ENCODE measurements at places on chromosomes 5 and 9.

GRCh38 chr9:19136129-19136528 lies 8.8 kb upstream of the PLIN2 start:
- no peak for DNase-seq

- DNase-seq, result no peak
These were observed 1.9 kb upstream of the DMRT2 start for GRCh38 chr9:1048231-1048619.

DNA sequence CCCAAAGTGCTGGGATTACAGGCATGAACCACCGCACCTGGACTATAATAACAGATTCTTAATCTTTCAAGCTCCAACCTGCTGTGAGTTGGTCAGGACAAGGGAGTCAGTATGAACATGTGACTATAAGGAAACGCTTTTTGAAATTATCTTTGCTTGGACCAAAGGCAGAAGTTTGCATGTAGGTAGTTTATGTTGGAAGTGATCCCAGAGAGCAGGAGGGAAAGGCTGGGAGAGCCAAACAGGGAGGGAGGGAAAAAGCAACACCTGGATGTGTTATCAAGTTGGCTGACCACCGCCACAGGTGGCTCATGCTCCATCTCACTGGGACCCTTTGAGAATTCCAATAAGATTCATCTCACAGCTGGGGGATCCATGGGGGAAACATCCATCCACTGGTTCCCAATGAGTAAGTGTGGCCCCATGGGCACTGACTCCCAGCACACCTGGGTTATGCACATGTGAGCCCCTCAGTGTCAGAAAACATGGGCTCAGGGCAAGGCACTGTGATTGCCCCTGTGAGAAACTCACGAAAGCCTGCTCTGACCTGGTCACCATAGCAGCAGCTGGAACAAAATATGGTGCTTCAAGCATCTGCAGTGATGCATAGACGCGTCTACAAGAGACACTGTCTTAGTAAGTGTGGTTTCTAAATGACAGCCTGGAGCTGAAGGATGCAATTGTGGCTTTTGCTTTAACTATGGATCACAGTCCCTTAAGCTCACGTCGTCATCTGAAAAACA lies 62.1 kb downstream of the ARSB start:
- no peak for DNase-seq

DNA sequence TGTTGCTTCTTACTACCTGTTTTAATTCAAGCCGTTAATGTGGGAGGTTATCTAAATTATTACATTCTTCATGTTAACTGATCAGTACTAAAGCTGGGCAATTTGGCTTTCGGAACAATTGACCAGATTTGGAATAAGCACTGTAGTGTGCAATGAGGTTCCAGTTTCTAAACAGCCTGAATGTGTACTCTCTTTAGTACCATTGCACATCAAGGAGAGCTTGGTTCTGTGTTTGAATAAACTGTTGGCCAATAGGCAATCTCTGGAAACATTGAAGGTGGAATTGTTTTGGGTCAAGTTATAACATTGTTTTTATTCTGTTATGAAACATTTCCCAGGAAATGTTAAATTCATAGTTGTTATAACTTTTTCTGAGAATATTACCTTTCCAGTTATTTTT lies 105.2 kb downstream of the PBX3 start:
- no peak for DNase-seq

- DNase-seq, result no peak
These were observed 4.0 kb downstream of the SEC61B start for GRCh38 chr9:99226054-99226453.

DNA sequence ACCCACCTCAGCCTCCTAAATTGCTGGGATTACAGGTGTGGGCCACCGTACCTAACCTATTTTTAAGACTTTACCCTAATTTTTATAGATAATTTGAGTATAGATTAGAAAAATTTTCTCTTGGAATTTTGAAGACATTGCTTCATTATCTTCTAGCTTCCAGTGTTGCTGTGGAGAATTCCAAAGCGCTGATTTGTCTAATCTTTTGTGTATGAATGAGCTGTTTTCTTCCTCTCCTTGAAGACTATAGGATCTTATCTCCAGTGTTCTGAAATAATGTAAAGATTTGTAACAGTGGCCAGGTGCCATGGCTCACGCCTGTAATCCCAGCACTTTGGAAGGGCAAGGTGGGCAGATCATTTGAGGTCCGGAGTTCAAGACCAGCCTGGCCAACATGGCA lies 5.7 kb upstream of the SNX24 start:
- no peak for DNase-seq

GRCh38 chr5:115179394-115180164 lies 9.9 kb upstream of the TRIM36 start:
- no peak for DNase-seq

GRCh38 chr9:83396342-83396741 lies 141.9 kb downstream of the FRMD3 start:
- no peak for DNase-seq

- no peak for DNase-seq
These were observed 120.1 kb upstream of the LPAR1 start for GRCh38 chr9:111158363-111158762.

DNA sequence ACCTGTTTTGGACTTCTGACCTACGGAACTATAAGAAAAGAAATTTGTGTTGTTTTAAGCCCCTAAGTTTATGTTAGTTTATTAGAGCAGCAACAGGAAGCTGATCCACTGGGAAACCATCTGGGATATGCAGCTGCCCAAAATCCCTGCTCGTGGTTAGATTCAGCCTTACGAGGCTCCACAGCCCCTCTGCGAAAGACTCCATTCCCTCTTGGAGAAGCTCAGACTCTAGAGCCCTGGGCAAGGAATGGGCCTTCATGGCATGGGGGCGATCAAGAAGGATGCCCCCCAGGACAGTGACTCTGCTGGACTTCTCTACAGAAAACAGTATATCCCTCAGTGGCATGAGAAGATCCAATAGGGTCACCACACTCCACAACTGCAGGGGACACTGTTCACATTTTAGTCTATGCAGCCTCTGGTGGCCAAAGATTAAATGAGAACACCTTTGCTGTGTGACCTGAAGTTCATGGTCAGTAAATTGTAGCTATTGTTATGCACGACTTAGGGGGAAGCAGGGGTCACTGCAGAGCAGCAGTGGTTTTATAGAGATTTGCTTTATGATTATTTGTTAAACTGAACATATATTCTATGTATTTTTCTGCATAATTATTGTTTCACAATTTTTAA lies 21.1 kb downstream of the IRF1 start:
- no peak for DNase-seq

DNA sequence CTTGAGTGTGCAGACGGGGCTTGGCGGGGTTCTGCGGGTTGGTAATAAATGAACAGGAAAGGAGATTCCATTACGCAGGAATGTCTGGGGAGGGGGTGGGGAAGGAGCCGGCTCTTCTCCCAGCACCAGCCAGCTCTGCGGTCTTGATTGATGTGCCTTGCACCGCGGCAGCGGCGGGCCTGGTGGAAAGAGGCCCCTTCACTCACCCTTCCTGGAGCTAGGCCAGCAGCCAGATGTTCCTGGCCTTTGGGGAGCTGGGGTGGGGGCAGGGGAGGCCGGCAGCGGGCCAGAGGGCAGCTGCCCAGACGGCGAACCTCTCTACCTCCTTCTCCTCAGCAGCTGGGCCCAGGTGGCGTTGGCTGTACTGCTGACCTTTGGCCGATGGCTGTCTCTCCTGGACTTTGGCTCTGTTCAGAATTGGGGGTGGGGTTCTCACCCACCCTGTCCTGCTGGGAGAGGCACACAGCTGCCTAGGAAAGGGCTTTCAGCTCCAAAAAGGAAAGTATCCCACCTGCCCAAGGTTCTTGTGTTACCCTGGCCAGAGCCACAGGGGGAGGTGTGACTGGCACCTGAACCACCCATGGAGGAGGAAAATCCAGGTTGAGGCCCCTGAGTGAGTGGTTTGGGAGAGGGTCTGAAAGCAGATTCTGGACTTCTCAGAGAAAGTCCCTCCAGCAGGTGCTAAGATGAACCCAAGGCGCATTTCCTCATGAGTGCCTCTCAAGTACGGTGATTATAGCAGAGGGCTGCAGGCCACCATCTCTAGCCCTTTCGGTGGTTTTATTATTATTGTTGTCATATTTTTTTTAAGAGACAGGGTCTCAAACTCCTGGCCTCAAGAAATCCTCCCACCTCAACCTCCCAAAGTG lies 58.0 kb upstream of the SYNPO start:
- no peak for DNase-seq

DNA sequence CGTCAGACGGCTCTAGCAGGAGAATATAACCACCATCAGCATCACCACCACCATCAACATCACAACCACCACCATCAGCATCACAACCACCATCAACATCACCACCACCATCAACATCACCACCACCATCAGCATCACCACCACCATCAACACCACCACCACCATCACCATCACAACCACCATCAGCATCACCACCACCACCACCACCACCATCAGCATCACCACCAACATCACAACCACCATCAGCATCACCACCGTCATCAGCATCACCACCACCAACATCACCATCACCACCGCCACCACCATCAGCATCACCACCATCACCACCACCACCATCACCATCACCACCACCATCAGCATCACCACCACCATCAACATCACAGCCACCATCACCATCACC lies 210.7 kb downstream of the C9orf50 start:
- no peak for DNase-seq

DNA sequence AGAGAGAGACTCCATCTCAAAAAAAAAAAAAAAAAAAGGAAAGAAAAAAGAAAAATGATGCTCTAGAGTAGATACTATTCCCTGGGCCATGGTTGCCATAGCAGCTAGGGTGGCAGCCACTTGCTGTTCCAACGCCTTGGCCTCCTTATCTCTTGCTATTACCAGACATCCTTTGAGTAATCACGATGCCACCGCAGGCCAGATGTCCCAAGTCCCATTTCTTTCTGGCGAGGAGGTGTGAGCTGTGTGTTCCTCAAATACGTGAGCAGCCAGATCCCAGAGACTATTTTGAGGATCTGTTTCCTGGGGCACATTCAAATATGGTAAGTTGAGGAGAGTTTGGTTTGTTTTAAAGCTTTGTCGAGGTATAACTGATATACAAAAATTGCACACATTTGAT lies 23.4 kb upstream of the GFPT2 start:
- no peak for DNase-seq

DNA sequence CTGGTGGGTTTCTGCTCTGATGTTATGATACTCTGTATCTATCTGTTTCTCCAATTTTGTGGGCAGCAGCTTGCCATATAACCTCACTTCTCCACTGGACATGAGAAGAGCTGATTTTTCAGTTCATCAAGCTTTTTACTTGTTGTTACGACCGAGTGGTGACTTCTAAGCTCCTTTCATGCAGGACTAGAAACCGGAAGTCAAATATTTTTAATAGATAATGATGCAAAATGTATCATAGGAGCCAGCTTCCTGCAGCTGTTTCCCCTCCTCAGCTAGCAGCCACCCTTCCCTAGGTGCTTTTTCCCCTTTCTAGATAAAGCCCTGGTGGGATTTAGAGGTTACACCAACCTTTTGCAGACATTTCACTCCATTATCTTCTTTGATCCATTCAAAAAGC lies 17.0 kb upstream of the ADAM19 start:
- DNase-seq, result no peak

- DNase-seq, result no peak
These were observed 23.9 kb downstream of the SLC35A4 start for GRCh38 chr5:140588311-140589070.

- no peak for DNase-seq
These were observed 100.5 kb downstream of the PALM2AKAP2 start for GRCh38 chr9:109880276-109881169.

DNA sequence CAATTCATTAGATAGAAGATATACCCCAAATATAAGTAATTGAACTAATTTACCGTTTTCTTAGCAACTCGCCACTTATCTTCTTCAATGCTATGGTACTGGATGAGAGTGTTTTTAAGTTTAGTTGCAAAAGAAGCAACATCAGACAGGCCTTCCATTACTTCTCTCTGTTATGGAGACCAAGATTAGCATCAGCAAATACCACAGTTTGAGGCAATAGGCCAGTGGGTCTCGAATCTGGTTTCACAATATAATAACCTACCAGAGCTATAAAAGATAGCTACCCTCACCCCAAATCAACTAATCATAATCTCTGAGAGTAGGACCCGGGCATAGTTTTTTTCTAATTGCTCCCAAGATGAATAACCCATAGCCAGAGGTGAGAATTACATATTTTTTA lies 5.1 kb downstream of the STARD4 start:
- no peak for DNase-seq

- no peak for DNase-seq
These were observed 121.7 kb downstream of the GLIS3 start for GRCh38 chr9:4177970-4178758.

DNA sequence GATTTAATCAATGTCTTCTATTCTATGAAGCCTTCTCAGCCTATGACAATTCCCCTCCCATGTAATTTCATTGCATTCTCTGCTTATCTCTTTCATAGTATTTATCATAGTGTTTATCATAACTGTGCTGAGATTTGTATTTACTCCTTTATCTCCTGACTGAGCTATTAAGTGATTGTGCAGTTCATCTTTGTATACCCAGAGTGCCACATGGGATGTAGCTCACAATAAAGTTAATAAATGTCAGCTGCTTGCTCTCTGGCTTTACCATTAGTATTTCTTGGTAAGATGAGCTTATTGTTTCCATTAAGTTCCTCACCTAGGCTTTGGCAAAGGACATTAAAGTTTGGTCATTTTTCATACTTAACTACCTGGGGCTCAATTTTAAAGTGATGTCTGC lies 275.1 kb upstream of the MPDZ start:
- DNase-seq, result no peak

DNA sequence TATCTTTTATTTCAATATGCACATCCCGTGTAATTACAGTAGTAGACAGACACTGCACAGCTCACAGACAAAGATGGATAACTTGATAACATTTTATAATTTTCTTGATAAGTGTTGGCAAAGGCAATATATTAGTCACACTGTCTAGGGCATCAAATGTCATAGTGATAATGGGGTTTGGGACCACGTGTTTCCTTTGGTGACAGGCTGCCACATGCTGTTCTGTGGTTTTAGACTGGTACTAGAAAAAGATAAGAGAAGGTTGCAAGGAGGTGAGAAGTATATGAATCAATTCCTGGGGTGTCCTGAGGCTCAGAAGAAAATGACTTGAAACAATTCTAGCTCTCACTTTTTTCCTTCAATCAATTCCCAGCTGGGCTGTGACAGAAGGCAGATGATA lies 258.8 kb upstream of the CHD1 start:
- no peak for DNase-seq

- no peak for DNase-seq
These were observed 39.3 kb upstream of the HMHB1 start for GRCh38 chr5:143772621-143773020.

GRCh38 chr5:128757196-128757959 lies 207.9 kb upstream of the SLC27A6 start:
- DNase-seq, result no peak

- DNase-seq, result no peak
These were observed 4.2 kb upstream of the CCIN start for GRCh38 chr9:36164989-36165388.

- DNase-seq, result no peak
These were observed 213.2 kb upstream of the RPS23 start for GRCh38 chr5:82491397-82491796.

GRCh38 chr9:134146774-134147493 lies 11.1 kb downstream of the WDR5 start:
- DNase-seq, result no peak

- DNase-seq, result no peak
These were observed 674 bp upstream of the TNFSF15 start for GRCh38 chr9:114806526-114806900.

Measured in stimulated activated CD4-positive, alpha-beta T cell treated with anti-CD3 and anti-CD28 coated beads, Interleukin-1b, Interleukin-23, amount 100 ng/mL, for 4 hours (primary cell).